Activated CD4-positive, alpha-beta T cell treated with anti-CD3 and anti-CD28 coated beads, Interleukin-2, Interleukin-4, amounts not matched to agents 100 ng/mL and 50 ng/mL, durations not matched to agents 16 hours and 8 hours (primary cell): ENCODE measurements at places on chromosomes 3 and 15.

- DNase-seq, result no peak
These were observed 28.4 kb upstream of the ATP2C1 start for GRCh38 chr3:130865489-130865888.

- no peak for DNase-seq
These were observed 122.4 kb downstream of the NR1D2 start for GRCh38 chr3:24067483-24067882.

GRCh38 chr3:124256599-124256998 lies 264.7 kb upstream of the ROPN1 start:
- no peak for DNase-seq

GRCh38 chr3:30418443-30418842 lies 188.0 kb upstream of the TGFBR2 start:
- no peak for DNase-seq

DNA sequence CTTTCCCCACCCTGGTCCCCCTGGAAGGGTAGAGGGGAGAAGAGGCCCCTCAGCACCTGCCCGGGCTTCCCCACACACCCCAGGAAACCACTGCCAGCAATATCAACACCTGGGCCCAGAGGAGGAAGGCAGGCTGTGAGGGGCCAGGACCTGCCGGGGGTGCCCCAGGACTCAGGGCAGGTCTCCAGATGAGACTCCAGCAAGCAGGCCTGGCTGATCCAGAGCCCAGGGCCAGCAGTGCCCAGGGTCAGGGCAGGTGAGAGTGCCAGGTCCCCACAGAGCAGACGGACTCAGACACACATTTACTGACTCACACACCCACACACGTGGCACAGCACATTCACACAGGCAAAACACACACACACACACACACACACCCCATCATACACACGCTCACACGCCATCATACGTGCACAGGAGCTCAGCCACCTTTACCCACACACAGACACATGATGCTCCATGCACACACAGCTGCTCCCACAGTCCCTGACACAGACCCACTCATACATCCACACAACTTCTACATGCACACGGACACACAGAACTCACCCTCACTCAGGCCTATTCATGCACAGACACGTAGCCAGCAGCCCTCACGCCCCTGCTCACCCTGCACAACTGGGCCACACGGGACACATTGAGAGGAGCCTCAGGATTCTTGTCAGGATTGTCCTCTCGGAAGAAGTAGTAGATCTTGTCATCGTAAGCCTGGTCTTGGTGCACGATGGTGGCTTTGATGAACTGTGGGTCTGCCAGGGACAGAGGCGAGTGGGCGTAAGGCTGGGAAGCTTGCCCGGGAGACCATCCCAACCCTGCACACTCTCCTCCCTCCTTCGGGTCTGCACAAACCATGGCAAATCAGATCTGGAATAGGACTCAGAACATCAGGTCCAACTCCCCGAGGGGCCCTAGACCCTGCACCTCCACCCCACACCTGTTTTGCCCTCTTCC lies 17.5 kb downstream of the SEMA7A start:
- no peak for DNase-seq

DNA sequence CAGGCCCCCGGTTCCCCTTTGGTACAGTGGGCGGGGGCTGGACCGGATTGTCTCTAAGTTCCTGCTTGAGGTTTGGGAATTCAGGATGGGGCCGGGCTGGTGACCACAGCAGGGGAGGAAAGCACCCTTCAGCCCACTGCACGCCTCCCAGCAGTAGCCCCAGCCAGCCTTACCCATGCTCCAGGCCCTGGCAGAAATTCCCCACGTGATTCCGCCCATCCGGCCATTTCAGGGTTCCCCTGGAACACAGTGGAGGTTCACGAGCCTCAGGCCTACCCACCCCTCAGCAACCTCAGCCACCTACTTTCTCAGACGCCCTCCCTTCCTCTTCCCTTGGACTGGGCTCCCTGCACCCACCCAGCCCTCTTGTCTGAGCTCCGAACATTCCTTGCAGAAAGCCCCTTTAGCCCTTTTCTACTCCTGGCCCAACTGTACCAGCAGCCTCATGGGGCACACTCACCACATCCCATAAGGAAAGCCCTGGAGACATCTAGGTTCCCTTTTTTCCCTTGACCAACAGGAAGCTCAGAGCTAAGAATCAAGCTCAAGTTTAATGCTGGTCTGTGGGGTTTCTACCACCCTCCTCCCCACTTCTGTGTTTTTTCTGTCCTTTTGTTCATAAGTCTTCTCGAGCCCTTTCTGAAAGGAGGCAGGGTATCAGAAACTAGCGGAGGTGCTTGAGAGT lies 11.5 kb downstream of the ALS2CL start:
- DNase-seq, result no peak

- DNase-seq, result no peak
These were observed 196.5 kb upstream of the LRTM1 start for GRCh38 chr3:55124371-55124770.

GRCh38 chr15:74378848-74379247 lies 11.4 kb upstream of the CYP11A1 start:
- peak; percentile 47 for DNase-seq

GRCh38 chr3:36700537-36701248 lies 63.7 kb downstream of the DCLK3 start:
- peak; percentile 45 for DNase-seq

GRCh38 chr3:58722561-58722960 lies 56.0 kb upstream of the FAM3D start:
- DNase-seq, result no peak

- DNase-seq, result no peak
These were observed 7.3 kb upstream of the GHRL start for GRCh38 chr3:10300087-10300486.

GRCh38 chr15:38650384-38650783 lies 85.8 kb upstream of the RASGRP1 start:
- DNase-seq, result no peak

GRCh38 chr15:68781766-68782588 lies 38.7 kb downstream of the ANP32A start:
- peak; percentile 42 for DNase-seq

DNA sequence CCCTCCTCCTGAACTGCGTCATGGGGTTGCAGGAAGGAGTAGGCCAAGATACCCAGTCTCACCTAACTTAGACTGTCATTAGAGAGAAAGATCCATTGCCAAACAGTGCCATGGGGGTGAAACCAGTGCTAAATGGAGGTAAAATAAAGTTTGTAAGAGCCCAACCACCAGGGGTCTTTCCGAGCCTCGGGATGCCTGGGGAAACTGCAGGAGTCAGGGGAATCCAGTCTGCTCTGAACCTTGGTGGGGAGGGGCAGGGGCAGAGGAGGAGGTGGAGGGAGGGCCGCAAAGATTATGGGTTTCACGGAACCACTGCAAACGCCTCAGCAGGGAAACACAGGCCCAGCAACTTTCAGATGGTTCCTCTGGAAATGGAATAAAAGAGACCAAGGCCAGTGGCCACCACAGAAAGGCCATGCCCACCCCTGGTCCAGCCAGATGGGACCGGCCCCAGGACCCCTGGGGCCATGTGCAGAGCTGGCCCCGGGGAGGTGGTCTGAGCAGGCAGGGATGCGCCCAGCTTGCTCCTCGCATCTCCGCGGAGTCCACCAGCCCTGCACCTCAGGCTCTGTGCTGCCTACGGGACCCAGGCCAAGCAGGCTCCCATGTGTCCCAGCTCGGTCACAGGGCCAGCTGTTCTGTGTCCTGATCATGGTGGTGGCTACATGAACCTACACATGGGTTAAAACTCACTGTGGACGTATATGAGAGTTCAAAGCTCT lies 19.8 kb upstream of the GP9 start:
- DNase-seq, result no peak

GRCh38 chr15:63902671-63903035 lies 68.9 kb upstream of the HERC1 start:
- no peak for DNase-seq

GRCh38 chr15:70853973-70854665 lies at the start of gene LARP6:
LARP6 (minus strand) TSS chr15:70854157; CDS start chr15:70854088, 69 bp downstream.
- no peak for DNase-seq

GRCh38 chr3:38581774-38582173 lies 67.7 kb downstream of the SCN5A start:
- no peak for DNase-seq

DNA sequence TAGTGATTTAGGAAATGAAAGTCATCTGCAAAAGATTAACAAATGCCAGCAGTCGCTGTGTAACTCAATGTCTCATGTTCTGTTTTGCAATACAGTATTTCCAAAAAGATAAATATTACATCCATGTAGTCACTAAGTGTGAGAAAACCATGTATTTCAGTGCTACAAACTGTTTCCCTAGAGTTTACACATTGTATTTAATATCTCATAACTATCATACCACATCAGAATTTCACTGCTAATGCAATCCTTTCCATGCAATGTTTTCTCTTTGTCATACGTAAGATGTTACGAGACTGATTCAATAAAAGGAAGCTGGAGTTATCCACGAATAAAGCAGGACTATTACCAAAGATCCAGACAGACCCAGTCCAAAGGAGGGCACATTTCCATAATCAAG lies 269.4 kb downstream of the GBE1 start:
- no peak for DNase-seq

GRCh38 chr3:81871358-81872155 lies 110.1 kb upstream of the GBE1 start:
- DNase-seq, result no peak

DNA sequence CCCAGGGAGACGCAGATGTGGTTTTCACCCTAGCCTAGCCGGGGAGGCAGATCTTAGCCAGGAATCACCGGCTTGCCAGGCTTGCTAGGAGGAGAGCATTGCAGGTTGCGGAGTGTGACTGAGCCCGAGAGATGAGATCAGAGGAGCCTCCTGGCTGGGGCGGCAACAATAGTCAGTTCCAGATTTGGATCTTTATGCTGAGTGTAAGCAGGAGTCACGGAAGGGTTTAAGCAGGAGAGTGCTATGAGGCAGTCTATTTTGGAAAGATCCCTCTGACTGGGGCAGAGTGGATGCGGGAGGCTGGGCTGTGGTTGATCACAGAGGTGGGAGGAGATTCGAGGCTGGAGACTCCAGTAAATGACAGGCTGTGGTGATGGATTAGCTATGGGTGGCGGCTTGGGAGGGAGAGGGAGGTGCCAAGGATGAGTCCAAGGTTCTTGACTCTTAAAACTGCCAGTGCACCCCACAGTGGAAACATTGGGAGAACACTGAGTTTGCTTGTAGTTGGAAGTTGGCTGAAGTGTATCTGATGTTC lies 10.4 kb upstream of the BAHD1 start:
- DNase-seq, result no peak

GRCh38 chr15:68464448-68465090 lies 32.6 kb upstream of the ITGA11 start:
- DNase-seq, result no peak

DNA sequence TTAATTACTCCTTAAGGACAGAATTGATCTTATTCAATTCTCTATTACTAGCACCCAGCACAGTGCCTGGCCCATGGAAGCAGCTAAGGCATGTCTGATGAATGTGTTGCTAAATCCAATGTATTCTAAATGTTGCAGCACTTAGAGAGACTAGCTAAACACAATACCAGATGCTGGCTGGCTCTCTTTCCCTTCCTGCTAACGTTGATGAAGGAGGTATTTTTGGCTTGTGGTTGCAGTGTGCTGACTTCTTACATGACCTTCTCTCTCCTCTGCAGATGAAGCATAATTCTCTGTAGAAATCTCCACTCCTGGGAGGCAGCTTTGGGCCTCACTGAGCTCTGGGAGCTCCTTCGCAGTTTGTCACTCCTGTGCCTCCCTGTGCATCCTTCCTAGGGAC lies 183.6 kb downstream of the PEX5L start:
- no peak for DNase-seq

- no peak for DNase-seq
These were observed 79.0 kb downstream of the SATB1 start for GRCh38 chr3:18346097-18346496.

- DNase-seq, result no peak
These were observed 6.2 kb upstream of the TMF1 start for GRCh38 chr3:69058180-69058946.

DNA sequence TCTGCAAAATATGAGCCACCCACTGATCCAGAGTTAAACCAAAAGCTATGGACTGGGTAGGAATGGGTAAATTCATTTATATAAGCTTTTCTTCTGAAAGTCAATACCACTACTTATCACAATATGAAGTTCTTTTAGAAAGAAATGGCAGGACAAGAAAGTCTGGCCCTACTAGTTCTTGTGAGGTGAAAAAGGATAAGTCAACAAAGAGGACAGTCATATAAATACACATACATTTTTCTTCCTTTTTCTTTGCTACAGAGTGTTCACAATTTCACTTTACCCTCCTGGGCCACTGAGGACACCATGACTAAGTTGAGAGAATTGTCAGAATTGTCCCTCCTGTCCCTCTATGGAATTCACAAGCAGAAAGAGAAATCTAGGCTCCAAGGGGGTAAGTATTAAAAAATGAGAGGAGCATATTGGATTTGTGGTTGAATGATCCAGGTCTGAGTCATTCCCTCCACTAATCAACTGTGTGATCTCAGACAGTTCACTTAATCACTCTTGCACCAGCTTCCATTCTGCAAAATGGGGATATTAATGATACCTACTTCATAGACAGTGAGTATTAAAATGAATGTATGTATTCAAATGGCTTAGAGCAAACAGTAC lies 27.6 kb downstream of the ACP3 start:
- no peak for DNase-seq

- DNase-seq, result no peak
These were observed 483.6 kb downstream of the GBE1 start for GRCh38 chr3:81277853-81278252.

GRCh38 chr3:11635680-11636393 lies 7.9 kb downstream of the VGLL4 start:
- no peak for DNase-seq

- DNase-seq, result no peak
These were observed 14.7 kb downstream of the CMTM6 start for GRCh38 chr3:32487781-32488473.

- no peak for DNase-seq
These were observed 267.3 kb upstream of the SLITRK3 start for GRCh38 chr3:165463531-165463930.

DNA sequence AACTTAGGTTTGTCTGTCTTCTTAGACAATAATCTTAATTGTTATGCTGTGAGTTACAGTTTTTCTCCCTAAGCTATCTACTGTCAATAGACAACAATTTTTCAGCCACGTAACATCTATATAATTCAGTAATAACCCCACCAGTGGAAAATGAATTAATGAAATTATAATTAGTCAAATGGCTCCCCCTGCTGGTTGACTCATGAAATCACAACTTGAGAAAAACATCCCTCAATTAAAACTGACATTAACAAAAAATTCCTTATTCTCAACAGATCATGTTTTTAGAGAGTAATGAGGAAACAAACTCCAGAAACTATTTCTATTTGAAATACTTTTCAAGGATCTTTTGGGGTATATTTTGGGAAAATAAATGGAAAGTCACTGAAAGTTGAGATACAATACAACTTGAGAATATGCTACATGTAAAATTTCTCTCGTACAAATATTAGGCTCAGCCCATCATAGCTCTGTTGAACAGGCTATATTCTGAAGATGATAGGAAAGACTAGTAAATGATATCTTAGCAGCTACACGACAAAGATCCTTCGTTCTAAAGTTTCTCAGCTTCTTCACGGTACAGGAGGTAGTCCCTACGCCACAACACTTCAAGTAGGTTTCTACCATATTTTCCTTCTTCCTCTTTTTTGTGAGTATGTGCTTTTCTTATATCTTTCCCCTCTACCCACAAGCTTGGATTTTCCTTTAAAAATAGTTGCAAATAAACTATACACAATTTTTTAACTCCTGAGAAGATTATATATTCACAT lies 20.7 kb downstream of the PPP1R2 start:
- DNase-seq, result peak; percentile 37
